CD4-positive, alpha-beta T cell treated with Interleukin-10 for 1 hour (primary cell): ENCODE measurements at places on chromosomes 12 and 14.

DNA sequence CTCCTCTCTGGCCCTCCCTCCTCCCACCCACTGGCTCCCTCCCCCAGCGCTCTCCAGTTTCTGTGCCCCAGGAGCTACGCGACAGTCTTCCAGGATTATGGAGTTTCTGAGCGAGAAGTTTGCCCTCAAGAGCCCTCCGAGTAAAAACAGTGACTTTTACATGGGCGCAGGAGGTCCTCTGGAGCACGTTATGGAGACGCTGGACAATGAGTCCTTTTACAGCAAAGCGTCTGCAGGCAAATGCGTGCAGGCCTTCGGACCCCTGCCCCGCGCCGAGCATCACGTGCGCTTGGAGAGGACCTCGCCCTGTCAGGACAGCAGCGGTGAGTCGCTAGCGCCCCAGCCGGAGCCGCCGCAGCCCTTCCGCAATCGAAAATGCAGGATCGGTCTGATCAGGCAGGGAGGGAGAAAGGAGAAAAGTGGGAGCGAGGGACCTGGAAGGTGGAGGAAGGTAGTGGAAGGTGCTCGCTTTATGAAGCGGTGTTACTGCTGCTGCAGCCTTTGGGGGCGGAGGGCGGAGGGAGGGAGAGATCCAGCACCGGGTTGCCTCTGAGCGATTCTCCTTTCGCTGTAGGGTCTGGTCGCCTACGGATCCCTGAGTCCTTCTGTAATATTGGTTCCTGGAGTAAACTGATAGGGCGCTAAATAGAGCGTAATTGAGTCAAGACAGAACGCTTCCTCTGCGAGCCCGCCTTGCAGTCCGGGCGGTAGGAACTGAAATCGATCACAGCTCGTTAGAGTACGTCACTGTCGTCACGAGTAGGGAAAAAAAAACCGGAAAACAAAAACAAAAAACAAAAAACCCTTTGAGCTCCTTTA is at the start of gene ALX1:
Gene ALX1 (plus strand): TSS at position 56 of the 819 bp plus-strand sequence. CDS start 42 bp downstream, at position 98.
- DNase-seq: no peak

DNA sequence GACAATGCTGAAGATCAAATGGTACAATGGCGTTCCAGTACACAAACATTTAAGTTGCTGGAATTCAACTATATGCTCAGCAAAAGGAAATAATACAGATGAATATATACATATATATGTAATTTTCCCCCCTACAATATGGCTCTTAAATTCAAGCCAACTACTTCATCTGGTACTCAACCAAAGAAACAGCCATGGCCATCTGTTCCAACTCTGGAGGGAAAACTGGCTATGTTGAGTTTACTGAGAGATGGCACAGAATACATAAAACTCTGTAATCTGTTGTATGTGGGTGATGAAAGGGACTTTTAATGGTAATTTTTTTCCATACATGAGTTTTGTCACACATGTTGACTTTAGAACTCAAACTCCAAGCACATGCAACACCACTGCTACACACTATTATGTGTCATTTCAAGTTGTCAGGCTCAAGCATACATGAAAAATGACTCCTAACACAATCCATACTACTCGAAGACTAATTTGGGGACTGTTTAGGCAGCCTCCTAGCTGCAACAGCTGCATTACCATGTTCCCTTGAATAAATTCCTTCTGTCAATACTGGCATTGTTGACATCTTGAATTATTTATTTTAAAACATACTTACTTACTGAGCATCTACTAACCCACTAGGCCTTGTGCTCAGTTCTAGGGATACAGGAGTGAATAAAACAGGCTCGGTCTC is 38.2 kb upstream of the MAP3K9 start:
- DNase-seq: no peak

GRCh38 chr14:73324533-73324932 is 87.2 kb downstream of the PAPLN start:
- no peak for DNase-seq

GRCh38 chr12:92987362-92987761 is 58.3 kb upstream of the EEA1 start:
- peak; percentile 71 for DNase-seq

GRCh38 chr12:130954544-130954831 is 781 bp downstream of the ADGRD1 start:
- no peak for DNase-seq

DNA sequence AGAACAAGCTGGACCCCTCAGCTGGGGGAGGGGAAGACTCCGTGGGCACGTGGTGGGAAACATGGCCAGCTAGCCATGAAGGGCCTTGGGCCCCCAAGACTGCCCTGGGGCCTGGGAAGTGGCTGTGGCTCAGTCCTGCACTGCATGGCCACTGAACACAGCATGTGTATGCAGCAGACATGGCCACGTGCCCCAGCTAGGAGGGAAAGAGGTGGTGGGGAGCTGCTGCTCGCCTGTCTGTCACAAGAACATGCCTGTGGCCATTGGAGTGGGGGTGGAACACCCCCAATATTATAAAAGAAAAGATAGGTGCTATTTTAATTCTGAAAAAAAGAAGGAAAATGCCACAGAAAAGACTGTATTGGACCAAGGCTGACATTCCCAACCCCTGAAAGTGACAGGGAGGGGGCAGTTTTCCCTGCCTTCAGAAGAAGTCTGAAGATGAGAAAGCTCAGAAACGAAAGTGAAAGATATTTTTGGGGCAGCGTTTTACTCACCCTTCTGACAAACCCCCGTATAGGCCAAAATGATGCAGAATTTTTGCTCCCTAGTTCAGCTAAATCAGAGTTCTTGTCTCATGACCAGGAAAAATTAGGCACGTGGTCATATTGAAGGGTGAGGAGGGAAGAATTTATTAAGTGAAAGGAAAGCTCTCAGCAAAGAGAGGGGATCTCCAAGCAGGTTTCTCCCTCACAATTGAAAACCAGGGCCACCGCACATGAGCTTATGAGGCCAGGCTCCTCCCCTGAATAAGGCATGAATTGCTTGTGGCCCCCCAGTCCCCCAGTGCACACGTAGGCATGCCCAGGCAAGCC is 35.2 kb upstream of the PCNX1 start:
- peak; percentile 58 for DNase-seq

DNA sequence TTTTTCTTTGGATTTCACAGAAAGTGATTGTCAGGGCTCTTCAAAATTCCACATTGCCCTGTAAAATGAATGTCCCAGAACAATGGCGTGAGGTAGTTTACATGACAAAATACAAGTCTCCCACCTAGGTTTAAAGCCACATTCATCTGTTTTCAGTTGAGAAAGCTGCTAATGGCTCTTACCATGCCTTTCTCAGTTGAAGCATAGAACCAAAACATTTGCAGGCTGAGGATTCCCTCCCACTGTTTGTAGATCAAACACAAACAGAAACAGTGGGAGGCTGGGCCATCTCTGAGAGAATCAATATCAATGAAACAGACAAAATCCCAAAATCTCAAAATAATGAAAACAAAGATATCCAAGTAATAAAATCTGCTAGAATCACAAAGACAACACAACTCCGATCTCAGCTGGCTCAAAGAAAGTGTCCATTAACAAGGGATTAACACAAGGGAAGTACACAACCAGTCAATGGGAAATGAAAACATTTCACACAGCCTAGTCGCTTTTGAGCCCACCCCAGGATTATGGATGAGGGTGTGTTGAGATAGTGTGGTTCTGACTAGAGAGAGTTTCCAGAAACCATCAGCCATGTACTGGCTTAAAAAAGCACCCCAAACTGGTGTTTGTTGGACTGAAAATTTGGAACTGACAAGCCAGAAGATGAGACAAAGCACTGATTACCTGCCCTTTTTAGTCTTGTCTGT is 54.5 kb upstream of the TMEM260 start:
- DNase-seq: no peak

DNA sequence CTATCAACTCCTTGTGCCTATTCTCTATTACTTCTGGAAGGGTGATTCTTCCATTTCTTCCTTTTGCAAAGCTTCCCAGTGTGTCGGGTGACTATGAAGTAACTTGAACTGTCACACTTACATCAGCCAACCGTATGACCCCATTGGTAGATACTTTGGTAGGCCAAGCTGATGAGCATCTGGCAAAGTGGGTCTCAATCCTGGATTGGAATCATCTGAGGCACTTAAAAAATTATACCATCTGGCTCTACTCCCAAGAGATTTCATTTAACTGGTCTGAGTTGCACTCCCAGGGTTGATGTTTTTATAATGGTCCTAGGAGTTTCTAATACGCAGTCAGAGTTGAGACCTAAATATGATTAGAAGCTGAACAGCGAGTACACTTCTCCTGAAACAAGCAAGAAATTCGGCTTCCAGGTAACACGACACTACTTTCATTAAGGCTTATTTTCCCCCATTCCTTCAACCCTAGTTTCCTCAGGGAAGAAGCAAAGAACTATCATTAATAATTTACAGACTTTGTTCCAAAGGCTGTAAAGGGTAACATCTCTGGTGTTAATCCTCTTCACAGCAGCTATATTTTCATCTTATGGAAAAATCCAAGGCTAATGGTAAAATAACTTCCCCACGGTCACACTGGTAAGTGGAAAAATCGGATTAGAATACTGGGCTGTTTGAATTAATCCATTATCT is 76.8 kb downstream of the PDE6H start:
- DNase-seq: no peak
